NCI-H2081 (cell line): ENCODE measurements at places on chromosomes 5 and 9.

DNA sequence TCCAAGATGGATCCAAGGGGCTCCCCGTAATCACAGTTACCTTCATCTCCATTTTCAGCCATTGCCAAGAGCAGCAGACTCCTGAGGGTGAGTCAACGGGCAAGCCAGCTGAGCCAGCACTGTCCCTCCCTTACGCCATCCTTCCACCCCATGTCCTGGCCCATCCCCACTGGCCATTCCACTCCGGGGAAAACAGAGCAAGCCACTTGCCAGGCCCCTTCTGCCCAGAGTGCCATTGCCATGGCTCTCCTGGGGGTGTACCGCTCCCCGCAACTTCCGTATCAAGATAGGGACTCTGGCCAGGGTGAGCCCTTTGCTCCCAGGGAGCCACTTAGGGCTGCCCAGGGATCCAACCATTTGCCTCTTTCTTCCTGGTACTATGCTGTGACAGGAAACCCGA lies 48.9 kb upstream of the CDKN2AIPNL start:
- no peak for DNase-seq

DNA sequence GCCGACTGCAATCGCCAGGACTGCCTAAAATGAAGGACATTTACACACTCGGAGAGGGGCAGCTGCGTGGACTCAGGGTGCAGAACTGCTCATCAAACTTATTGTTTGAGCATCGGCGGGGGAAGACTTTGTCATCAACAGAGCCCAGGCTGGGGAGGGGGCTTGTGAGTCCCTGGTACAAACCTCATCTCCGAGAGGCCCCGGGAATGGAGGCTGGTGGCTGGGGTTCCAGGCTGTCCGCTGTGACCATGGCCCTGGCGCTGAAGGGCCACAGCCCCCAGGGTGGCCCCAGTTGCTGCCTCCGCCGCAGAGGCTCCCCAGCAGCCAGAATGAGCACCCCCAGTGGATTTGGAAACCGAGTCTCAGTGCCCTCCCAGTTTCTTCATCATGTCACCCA lies 46.1 kb upstream of the RNU6ATAC start:
- DNase-seq = no peak

- DNase-seq = no peak
These were observed 9.6 kb upstream of the PTGES2 start for GRCh38 chr9:128136816-128137793.

DNA sequence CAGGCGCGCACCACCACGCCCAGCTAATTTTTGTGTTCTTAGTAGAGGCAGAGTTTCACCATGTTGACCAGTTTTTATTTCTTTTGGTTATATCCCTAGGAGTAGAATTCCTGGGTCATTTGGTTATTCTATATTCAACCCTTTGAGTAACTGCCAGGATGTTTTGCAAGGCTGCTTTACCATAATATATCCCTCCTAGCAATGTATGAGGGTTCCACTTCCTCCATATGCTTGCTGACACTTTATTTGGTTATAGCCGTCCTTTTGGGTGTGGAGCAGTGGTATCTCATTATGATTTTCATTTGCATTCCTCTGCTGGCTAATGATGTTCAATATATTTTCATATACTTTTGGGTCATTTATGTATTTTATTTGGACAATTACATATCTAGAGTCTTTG lies 81.2 kb downstream of the RAB24 start:
- no peak for DNase-seq

DNA sequence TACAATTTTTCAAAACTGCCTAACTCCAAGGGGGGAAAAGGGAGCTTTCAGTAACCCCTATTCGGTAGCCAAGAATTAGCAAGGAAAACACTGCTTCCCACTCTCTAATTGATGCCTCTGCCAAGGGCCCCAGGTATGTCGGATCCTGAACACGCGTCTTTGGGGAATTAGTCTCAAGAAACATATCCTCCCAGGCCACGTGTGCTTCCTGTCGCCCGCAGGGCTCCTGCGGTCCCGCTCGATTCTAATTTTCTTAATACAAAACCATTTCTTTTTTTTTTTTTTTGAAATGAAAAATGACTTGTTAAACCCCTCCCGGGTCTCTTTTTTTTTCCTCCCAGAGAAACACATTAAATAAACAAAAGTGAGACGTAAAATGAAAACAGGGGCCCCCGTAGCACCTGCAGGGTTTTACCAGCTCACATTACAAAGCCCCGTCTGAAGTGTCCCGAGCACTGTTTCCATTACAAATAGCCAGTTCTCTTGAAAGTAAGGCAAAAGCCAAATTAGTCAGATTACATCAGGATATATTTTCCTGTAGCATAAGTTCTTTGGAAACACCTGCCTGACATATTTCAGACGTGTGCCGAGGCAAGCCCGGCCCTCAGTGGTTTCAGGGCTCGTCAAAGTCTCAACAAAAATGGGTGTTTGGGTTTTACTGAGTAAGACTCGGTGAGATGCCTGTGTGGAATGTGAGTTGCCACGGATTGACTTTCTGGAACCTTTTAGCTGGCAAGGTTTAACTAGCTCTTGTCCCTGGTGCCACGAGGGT lies 21.5 kb downstream of the SMIM23 start:
- DNase-seq = no peak

- no peak for DNase-seq
These were observed 22.1 kb downstream of the EHMT1 start for GRCh38 chr9:137640862-137641261.

GRCh38 chr5:6715758-6716628 lies 2.8 kb downstream of the TENT4A start:
- DNase-seq = peak; percentile 31

DNA sequence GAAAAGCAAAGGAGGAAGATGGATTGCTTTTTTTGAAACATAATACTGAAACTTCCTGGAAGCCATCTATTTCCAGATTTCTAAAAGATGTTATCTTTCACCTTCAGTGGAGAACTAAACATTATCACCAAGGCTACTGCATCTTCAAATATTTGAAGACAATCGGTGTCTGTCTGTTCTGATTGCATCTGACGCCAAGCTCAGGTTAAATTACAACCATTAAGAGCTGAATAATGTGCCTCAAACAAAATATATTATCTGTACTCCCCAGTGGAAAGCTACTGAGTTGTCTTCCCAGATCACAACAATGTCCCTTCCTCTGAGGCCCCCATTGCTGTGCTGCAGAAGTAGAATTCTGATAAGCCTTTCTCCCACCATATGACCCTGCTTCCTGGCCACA lies 342.3 kb downstream of the PLK2 start:
- DNase-seq = no peak

- DNase-seq = no peak
These were observed 22.0 kb upstream of the TEK start for GRCh38 chr9:27086818-27087680.
